GM04504 (cell line): ENCODE measurements at places on chromosomes 16 and 17.
A peak's percentile ranks its signal among the peaks of the same experiment; 100 is the strongest.

- DNase-seq, result no peak
These were observed 83.5 kb downstream of the MARCHF10 start for GRCh38 chr17:62724398-62725146.

GRCh38 chr16:56462064-56462796 lies 10.9 kb downstream of the OGFOD1 start:
- no peak for DNase-seq

- DNase-seq, result no peak
These were observed 16.3 kb upstream of the COX10 start for GRCh38 chr17:14052886-14053615.

DNA sequence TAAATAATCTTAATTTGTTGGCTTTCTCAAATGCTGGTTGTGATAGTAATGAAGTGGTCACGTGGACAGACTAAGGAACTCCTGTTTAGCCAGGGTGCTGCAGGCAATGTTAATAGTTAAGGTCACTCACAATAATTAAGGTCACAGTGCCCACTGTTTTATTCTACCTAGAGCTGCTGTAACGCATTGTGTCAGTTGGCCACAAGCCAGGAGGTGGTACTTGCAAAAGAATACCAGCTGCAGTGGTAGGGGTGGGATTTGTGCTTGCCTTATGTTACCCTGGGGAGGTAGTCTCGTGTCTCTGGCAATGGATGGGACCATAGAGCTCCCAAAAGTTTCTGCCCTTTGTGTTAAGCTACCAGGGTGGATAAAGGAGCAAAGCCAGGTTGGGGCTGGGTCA lies 969.1 kb upstream of the CDH8 start:
- no peak for DNase-seq

- no peak for DNase-seq
These were observed 18.7 kb downstream of the CRISPLD2 start for GRCh38 chr16:84838383-84838948.

- DNase-seq, result no peak
These were observed 23.9 kb upstream of the TMEM98 start for GRCh38 chr17:32903774-32904673.

DNA sequence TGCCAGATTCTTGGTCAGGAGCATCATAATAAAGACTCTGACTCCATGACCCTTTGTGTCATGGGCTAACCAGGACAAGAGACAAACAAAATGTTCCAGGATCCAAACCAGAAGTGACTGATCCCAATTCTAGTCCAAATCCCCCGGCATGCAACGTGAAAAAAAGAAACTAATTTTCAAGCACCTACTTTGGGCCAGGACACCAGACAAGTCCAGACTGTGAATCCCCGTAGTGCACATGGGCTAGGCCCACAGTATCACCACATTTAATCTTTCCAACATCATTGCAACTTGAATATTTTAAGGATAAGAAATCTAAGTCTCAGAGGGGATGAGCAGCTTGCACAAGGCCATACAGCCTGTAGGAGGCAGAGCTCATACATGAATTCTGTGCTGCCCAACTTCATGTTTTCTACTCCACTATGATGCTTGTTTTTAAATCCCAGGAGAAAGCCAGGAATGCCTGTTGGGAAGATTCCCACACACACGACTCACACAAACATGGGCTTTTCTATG lies 365.7 kb downstream of the NPIPA8 start:
- no peak for DNase-seq

- DNase-seq, result no peak
These were observed 9.7 kb upstream of the CLEC18A start for GRCh38 chr16:69941251-69942098.

GRCh38 chr17:65074778-65075250 lies 18.3 kb upstream of the GNA13 start:
- DNase-seq, result no peak

DNA sequence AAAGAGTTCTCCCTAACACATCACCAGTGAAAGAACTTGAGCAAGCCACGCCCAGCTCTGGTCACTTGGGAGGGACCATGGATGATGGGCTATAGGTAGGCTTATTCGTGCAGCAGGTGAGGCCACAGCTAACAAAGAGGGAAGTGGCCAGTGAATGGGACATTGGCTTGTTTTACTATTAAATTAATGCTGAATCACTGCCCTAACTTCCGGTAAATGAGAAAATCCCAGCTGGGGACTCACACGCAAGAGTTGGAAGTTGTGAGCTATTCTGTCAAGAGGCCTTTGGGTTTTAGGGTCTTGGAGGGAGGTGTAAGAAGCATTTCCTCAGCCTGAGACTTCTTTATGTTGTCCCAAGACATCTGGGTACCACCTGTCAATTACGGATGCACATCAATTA lies 315.3 kb downstream of the XYLT1 start:
- no peak for DNase-seq

- no peak for DNase-seq
These were observed 13.6 kb upstream of the GGA2 start for GRCh38 chr16:23523876-23524385.

DNA sequence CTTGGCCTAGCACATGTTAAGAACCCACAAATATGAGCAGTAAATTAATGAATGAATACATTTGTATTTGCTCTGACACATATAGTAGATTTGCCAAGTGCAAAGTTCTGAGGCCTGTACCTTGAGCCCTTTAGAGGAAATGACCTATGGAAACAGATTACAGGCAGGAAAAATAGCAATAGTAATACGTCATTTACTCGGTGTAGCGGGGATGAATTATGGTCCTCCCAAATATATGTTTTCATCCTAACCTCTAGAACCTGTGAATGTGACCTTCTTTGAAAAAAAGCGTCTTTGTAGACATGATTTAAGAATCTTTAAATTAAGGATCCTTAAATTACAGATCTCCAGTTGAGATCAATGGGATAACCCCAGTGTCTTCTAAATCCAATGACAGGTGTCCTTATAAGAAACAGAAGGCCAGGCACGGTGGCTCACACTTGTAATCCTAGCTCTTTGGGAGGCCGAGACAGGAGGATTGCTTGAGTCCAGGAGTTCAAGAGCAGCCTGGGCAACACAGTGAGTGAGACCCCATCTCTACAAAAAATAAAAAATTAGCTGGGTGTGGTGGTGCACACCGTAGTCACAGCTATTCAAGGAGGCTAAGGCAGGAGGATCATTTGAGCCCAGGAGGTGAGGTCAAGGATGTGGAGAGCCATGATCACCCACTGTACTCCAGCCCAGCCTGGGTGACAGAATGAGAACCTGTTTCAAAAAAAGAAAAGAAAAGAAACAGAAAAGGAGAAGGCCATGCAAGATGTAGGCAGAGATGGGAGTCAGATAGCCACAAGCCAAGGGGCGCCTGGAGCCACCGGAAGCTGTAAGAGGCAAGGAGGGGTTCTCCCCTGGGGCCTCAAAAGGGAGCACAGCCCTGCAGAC lies 5.1 kb upstream of the ITPRIPL2 start:
- no peak for DNase-seq

- peak; percentile 81 for DNase-seq
These were observed 5.9 kb downstream of the LITAFD start for GRCh38 chr16:8887952-8888560.

DNA sequence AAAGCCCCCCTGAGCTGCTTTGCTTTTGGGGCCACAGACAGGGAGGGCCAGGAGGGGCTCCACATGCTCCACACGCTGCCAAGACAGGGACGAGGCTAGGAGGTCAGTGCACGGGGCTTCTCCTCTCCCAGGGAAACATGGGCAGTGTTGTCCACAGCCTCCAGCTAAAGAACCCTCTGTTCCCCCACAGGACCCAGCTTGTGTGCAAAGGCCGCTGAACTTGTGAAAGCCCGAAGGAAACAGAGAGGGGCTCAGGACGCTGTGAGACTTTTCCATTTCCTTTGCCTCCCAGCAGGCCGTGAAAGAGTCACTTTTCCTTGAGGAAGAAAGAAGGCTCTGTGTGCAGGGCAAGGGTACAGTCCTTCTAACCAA lies 9.7 kb downstream of the CDRT4 start:
- DNase-seq, result no peak

GRCh38 chr17:35745246-35745645 lies 7.8 kb downstream of the GAS2L2 start:
- DNase-seq, result no peak

GRCh38 chr17:83014940-83015910 lies 64.2 kb upstream of the METRNL start:
- no peak for DNase-seq

DNA sequence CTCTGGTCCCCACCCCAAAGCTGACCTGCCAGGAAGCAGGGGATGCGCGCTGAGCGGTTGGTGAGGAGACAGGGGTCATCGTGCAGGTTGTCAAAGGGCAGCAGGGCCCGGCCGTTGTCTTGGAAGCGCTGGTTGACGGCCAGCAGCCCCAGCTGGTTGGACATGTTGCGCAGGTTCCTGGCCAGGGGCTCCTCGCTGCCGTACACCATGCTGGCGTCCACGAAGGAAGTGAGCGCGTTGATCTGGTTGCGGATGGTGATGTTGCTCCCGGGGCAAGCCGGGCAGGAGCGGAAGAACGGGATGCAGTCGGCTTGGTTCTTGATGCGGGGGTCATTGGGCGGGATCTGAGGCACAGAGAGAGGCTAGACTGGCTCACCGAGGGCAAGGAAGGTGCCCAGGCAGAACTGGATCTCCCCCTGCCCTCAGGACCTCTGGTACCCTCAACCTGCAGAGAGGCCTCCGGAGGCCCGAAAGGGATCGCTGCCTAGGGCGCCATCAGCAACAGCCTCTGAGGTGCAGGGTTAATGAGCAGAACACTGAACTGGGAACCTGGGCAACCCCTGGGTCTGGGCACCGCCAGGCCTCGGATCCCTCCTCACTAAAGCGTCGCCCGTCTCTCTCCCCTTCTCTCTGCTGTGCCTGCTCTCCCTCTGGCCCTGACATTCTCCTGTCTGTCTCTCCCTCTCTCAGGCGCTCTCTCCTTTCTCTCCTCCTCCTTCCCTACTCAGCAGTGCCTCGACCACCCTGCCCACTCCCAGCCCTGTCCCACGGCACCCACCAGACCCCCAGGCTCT lies 2.7 kb downstream of the MPO start:
- DNase-seq, result no peak

DNA sequence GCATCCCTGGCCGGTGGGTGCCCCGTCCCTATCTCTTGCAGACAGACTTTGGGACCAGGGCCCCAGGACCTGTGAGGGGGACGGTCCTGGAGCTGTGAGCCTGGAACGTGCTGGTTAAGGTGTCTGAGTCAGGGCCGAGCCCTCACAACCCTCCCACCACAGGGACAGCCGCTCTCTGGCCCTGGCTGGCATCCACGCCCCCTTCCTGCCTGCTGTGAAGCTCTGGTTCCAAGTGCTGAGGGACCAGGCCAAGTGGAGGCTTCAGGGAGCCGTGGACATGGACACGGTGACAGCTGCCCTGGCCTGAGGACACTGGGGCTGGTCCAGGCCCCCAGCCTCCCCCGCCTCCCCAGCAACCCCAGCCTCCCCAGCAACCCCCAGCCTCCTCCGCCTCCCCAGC lies 6.6 kb downstream of the TSR3 start:
- no peak for DNase-seq

- DNase-seq, result no peak
These were observed 3.4 kb upstream of the MLLT6 start for GRCh38 chr17:38701504-38702165.

DNA sequence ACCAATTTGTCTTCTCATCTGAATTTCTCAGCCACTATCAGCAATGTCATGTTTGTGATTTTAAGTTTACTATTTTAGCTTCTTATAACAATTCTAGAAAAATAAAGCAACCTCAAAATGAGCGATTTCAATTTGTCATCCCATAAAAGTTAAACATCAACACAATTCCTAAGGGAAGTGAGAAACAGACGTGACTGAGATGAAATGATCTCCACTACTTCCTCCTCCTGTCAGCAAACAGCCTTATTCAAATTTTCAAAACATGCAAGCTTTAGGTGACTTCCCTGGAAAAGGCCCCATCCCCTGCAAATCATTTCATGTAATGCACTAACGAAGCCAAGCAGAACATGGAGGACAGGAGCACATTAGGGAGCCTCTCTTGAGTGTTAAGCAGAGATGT lies 64.9 kb downstream of the ZNF652 start:
- no peak for DNase-seq

GRCh38 chr17:81961521-81962498 lies 823 bp upstream of the NOTUM start:
- DNase-seq, result no peak

GRCh38 chr16:1367486-1368174 lies 15.9 kb downstream of the GNPTG start:
- no peak for DNase-seq

DNA sequence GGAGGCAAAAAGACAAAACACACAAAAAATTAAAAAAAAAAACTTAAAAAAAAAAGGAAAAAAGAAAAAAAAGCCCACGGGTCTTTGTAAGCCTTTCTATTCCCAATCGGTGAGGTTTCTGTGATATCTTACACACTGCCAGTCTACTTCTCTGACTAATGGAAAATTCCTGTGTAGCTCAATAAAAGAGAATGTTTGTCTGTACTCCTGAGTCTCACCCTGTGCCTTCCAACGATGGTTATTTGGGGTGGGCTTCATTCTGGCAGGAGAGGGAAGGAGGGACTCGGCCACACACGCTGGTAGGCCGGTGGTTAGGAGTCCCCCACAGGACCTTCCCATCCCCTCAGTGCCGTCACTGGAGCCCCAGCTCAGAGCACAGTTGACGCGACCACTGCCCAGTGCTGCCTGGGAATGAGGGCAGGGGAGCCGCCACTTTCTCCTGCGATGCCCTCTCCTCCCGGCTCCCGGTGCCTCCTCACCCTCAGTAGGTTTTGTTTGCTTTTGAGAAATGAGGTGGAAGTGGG lies 68.0 kb downstream of the AMFR start:
- DNase-seq, result peak; percentile 8

- no peak for DNase-seq
These were observed 97.1 kb downstream of the CDH11 start for GRCh38 chr16:65024767-65025178.

GRCh38 chr17:69763503-69763902 lies 311.5 kb upstream of the KCNJ16 start:
- no peak for DNase-seq

DNA sequence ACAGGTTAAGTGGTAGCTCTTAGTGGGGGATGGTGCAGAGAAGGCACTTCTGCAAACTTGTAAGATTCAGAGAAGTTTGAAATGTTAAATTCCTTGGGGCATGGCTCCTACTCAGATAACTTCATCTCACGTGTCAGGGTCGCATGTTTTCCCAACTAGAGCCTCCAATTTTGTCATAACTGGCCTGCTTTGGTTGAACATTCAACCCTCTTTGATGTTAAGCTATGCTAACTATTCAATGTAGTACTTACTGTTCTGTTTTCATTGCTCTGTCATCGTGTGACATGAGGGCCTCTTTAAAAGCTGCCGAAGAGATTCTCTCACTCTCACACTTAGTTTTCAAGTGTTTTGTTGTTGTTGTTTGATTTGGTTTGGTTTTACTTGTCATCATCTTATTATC lies 280.8 kb downstream of the CDH11 start:
- no peak for DNase-seq

DNA sequence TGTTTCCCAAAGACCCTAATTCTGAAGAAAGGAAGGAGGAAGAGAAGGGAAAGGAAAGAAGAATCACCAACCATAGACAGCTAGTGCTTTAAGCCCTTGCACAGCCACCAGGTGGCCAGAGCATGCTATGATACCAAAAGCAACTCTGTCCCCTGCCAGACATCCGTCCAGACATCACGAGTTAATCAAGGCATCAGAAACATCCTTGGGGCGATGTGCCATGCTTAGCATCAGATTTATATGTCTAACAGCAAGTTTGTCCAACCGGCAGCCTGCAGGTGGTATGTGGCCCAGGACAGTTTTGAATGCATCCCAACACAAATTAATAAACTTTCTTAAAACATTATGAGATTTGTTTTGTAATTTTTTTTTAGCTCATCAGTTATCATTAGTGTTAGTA lies 2.9 kb upstream of the CRYBA1 start:
- no peak for DNase-seq
